Daoy (cell line): ENCODE measurements at places on chromosomes 7 and 10. TPM values are rescaled to one million over a fixed set of nuclear protein-coding genes. Genes with fewer than 3 reads are reported as not detected.

DNA sequence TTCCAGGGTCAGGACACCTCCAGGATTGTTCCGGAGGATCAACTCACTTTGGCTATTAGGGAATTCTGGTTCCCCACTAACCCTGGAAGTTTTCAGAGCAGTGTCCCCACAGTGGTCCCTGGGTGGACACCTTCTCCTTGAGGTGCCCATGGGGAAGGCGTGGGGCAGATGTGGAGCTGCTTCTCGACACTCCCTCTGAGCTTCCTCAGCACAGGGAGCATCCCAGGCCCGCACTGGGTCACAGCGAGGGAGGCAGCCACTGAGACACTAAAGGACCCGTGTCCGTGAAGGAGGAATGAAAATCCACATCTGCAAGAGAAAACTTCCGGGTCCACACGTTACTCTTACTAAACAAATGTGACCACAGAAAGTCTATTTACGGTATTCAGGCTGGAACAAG lies 48.2 kb upstream of the MNX1 start:
- no peak for DNase-seq

- DNase-seq, result peak; percentile 60
These were observed 612.1 kb upstream of the FZD8 start for GRCh38 chr10:36254199-36254598.

SLC26A5 gene
- not detected in 2 replicates for total RNA-seq

OR2A1 gene
- 0.17 TPM in 1 of 2 replicates, not detected in the other for total RNA-seq

BICC1 gene
- 9.1 and 12.2 TPM in 2 replicates for total RNA-seq

DNA sequence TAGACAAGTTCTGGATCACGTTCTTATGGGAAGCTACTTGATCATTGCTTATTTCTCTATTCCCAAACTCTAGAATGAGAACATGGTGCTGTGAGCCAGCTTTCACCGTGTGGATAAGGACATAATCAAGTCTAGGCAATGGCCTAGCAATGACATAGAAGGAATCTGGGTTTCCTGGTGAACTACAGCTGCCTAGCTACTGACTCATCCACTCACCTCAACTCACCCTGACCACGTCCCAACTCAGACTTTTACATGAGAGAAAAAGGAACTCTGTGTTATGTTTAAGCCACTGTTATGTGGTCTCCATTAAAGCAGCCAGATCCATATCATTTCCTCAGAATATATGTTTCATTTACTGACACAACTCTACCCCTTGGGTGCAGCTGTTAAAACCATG lies 18.8 kb upstream of the MET start:
- DNase-seq, result peak; percentile 91

DNA sequence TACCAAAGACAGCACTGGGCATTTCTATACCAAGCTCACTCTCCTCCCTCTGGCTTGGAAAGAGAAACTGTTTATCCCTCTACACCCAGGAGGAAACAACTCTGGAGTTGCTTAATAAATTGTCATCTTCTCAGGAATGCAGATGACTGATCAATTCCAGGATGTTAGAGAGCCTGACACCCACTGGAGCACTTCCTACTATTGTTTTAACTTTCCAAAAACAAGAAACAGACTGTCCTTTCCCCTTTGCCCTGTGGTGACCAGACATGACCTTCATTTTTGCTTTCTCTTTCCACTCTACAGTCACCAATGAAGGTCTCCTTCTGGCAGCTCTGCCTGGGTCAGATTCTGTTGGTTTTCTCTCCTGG lies 19.6 kb downstream of the GIMAP4 start:
- DNase-seq, result no peak

DNA sequence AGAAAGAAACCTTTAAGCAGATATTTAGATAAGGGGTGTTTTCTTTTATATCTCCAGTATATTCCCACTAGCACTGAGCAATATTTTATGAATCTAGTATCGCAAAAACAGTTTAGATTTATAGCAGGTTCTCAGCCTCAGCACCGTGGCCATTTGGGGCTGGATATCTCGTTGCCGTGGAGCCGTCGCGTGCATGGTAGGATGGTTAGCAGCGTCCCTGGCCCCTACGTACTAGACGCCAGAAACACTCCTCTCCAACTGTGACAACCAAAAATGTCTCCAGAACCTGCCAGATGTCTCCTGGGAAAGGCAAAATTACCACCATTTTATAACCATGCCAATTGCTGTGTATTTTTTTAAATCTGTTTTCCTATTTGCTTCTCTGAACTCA lies 172.9 kb downstream of the CACNB2 start:
- no peak for DNase-seq

DNA sequence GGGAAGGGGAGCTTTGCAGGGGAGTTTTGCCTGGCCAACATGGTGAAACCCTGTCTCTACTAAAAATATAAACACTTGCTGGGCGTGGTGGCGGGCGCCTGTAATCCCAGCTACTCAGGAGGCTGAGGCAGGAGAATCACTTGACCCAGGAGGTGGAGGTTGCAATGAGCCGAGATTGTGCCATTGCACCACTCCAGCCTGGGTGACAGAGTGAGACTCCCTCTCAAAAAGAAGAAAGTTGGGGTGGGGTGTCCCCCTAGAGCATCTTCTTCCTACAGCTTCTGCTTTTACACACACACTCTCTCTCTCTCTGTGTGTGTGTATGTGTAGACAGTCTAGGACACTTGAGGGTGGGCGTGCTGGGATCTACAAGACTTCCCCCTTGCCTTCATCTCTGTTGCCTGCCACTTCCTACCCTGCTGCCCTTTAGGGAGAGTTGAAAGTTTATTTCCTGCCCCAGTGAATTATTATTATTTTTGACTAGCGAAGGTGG lies 21.7 kb downstream of the PLAU start:
- DNase-seq, result no peak

DNA sequence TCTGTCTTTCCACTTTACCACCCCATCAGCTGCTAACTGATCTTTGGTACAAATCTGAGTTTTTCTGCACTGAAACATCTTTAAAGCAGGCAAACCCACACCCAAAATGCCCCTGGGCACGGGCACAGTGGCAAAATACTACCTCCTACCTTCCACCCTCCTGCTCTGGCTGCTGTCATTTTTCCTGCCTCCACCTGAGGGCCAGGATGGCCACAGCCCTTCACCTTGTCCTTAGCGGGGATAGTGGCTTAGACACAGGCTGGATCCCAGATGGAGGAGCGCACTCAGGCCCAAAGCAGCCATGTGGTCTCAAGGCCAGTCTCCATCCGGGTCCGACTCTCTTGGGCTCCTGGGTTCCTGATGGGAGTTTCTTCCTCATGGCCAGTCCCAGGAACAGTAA lies 98.3 kb downstream of the HIF1AN start:
- no peak for DNase-seq

- DNase-seq, result peak; percentile 38
These were observed 119.9 kb downstream of the TFEC start for GRCh38 chr7:115910541-115911164.

GRCh38 chr7:45033931-45034290 lies 33.9 kb downstream of the CCM2 start:
- DNase-seq, result no peak

DNA sequence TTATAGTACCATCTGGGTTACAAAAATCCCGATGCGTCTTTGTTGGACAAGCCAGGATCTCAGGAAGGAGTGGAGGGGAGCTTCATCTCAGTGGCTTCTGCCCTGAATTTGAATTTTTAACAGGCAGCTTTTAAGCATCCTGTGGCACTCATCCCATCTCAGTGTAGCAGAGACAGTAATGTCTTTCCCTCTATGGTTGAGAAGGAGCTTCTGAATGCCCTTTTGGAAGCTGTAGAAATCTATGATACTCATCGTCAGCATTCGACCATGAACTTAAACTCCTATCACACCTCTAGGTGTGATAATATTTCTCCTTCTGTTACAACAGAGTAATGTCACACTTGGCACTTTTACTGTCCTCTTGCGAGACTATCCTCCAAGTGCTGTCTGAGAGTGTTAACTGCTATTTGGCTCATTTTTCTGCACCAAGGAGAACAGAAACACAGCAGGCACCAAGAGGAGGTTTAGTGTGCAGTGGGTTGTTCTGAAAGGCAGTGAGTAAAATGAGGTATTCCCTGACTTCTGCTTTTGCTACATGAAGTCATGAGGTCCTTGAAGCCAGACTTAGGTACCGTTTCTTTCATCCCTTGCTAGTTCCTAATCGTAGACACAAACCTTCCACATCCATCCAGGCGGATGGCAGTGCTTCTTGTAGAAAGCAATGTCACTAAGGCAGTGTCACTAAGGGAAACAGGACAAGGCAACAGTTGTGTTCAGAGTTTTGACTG lies 177.4 kb downstream of the CELF2 start:
- no peak for DNase-seq

FZD1 gene
- total RNA-seq, result 4.7 and 5.1 TPM in 2 replicates

DNA sequence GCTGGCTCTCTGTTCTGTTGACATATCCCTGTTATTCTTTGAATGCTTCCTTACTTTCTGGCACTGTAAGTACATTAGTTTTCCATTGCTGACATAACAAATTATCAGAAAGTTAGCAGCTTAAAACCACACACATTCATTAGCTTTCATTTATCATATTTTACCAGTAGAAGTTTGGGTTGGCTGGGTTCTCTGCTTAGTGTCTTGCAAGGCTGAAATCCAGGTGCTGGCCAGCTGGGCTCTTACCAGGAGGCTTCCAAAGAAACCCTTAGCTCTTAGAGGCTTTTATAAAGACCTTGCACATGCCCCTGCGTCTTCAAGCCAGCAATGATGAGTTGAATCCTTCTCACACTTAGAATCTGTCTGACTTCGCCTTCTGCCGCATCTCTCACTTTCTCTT lies 160.6 kb downstream of the MLLT10 start:
- no peak for DNase-seq

DNA sequence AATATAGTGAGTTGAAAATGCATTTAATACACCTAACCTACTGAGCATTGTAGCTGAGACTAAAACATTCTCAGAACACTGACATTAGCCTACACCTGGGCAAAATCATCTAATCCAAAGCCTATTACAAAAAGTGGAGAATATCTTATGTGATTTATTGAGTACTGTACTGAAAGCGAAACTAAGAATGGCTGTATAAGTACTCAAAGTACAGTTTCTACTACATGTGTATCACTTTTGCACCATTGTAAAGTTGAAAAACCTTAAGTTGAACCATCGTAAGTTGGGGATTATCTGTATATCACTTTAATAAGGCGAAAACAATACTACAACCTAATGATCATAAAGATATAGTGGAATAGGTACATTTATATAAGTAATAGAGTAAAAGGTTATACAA lies 45.4 kb upstream of the GRB10 start:
- no peak for DNase-seq

DNA sequence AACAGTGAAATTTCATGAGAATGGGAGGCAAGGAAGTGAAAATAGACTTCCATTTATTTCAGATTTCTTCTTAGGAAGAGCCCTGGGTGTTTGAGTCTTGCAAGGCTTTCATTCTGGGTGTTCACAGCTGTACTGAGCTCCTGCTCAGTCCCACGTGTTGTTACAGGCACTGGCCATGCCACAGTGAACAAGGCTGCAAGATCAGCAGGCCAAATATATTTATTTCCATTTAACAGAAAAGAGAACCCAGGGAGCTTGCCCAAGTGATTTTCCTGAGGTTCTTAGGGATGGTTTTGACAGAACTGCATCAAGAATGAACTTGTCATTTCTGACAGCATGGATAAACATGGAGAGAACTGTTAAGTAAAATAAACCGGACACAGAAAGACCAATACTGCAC lies 54.5 kb upstream of the CD36 start:
- DNase-seq, result no peak

CTAGE15 gene
- total RNA-seq, result 0.65 TPM in 1 of 2 replicates, not detected in the other

DNA sequence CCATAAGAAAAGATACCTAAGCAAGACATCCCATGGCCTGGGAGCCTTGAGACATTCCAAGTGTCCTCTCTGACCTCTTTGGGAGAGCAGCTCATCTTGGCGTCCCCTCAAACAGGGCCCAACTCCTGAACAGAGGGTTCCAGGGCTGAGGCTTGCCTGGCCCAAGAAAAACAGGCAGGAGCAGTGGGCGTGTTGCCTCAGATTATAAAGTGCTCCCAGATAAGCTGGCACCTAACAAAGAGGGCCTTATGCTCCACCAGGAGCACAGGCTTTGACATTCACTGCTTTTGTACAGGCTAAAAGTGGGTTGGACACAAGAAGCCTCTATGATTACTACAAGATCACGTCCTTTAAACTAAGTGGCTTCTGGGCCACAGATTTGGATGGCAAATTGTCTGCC lies 193.1 kb downstream of the FGFR2 start:
- no peak for DNase-seq

PGAM2 gene
- 0.39 TPM in 1 of 2 replicates, not detected in the other for total RNA-seq

GRCh38 chr7:17554341-17555015 lies 256.0 kb downstream of the AHR start:
- no peak for DNase-seq

DNA sequence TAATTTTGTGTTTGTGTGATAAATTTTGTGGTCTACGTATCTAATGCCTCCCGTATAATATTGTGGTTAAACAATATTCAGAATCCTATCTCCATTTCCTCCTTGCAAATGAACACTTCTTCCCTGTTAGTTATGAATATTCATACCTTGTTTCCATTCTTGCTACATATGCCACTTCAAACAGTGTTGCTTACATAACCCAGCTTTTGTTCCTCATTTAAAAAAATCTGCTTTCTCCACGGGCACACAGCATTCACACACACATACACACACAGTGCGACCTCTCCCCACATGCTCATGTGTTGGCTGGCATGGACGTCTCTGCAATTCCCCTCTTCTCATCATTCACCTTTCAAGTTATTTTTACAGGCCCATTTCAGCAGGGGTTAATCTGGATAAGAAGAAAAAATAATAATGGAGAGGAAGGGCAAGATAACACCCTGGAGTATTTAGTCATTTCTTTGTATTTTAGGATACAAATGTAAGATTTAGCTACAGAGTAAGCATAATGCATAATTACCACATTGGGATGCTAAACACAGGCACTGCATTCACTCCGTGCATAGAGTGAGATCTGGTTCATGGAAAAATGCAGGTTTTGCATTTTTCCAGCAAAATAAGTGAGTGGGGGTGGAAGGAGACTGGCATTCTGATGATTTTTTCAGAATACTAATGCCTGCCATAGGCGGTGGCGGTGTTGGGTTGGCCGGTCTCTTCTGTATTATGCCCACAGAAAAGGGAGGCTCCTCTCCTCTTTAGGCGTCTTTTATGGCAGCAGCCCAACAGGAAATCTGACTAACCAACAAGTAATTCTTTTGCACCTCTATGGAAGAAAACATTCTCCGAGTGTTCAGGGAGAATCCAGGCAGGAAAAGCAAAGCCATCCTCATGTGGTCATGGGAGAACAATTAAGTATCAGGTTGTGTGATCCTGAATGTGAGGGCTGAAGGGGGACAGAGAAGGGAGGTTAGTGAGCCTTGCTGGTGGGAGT lies 31.7 kb upstream of the ELMO1 start:
- peak; percentile 77 for DNase-seq

MYL7 gene
- not detected in 2 replicates for total RNA-seq

DNA sequence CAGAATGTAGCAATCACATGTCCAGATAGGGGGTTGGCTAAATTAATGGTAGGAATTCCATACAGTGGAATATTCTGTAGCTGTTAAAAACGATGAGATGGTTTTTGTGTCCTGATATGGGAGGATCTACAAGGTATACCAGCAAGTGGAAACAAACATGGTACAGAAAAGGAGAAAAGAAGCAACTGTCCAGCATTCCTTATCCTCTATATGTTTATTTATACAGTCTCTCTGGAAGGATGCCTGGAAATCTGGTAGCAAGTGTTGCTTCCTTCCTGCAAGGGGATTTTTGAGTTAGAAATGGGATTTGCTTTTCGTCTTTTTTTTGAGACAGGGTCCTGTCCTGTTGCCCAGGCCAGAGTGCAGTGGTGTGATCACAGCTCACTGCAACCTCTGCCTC lies 19.3 kb downstream of the IL15RA start:
- peak; percentile 19 for DNase-seq

GRCh38 chr7:151631570-151631952 lies 111.9 kb upstream of the RHEB start:
- peak; percentile 64 for DNase-seq

GRCh38 chr10:23438547-23439451 lies at the start of gene OTUD1:
OTUD1 (plus strand) TSS chr10:23439075; CDS start chr10:23439458, 383 bp downstream.
- DNase-seq, result peak; percentile 90

- DNase-seq, result peak; percentile 51
These were observed 99.4 kb downstream of the CCDC3 start for GRCh38 chr10:12902135-12902572.
